Fibroblast of the aortic adventitia (primary cell): ENCODE measurements at places on chromosomes 1 and 21.

- DNase-seq = no peak
Observed at GRCh38 chr1:159921700-159922504, 3.4 kb downstream of the TAGLN2 start.

GRCh38 chr1:197604302-197604701 is 171.0 kb downstream of the DENND1B start:
- no peak for DNase-seq

DNA sequence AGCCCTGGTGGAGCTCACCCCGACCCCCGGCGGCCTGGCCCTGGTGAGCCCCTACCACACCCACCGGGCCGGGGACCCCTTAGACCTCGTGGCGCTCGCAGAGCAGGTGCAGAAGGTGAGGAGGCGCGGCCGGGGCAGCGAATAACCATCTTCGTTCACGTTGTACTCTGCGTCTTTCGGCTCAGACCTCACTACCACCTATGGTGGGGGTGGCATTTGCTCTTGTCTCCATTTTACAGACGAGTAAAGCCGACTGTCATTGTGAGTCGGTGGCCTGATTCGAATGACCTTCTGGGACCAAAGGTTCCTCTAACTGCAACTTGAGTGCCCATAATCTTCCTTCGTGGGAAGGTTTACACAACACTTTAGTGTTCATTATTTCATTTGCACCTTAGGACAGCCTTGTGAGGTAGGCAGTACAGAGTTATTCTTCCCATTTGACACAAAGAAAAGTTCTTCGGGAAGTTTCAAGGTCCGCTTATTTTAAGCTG is 506 bp downstream of the C1orf50 start:
- no peak for DNase-seq

DNA sequence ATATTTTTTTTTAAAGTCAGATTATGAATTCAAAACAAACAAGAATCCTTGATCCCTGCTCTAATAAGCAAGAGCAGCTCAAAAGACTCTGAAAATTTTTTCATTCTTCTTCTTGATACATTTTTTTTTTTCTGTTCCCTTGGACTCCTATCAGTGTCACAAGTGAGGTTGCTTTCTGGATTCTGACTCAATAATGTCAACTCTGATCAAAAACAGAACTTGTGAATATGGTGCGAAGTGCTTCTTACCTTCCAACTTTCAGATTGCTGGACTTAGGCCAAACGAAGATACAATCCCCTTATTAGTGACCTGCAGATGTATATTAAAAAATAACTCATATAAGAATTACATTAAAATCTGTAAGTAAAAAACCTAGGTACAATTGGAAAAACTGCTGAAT is 136.1 kb downstream of the GPATCH2 start:
- DNase-seq = no peak

- no peak for DNase-seq
Observed at GRCh38 chr1:61271412-61271789, 189.0 kb downstream of the NFIA start.

DNA sequence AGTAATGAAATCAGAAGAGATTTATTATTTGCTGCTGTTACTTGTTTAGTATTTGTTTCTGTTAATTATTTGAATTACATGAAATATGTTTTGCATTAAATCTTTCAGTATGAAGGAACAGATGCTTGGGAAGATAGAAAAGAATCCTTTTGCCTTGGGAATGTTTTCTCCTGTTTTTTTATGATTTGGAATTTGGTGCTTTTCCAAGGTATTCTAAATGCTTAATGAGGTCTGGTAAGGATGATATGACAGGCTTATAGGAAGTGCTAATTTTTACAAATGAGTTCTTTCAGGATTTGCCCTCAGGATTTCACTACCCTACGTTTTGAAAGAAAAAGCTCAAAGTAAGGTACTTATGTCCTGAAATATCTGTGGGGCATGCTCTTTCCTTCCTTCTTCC is 25.6 kb upstream of the ST6GALNAC3 start:
- DNase-seq = no peak

- DNase-seq = no peak
Observed at GRCh38 chr1:45586769-45587168, 2.9 kb downstream of the NASP start.

DNA sequence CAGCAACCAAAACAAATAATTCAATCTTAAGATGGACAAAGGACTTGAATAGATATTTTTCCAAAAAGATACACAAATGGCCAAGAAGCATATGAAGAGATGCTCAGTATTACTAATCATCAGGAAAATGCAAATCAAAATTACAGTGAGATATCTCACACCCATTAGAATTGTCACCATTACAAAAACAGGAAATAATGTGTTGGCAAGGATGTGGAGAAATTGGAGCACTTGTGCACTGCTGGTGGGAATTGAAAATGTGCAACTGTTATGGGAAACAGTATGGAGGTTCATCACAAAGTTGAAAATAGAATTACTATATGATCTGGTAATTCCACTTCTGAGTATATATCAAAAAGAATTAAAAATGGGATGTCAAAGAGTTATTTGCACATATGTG is 83.2 kb downstream of the SH3GLB1 start:
- DNase-seq = no peak

DNA sequence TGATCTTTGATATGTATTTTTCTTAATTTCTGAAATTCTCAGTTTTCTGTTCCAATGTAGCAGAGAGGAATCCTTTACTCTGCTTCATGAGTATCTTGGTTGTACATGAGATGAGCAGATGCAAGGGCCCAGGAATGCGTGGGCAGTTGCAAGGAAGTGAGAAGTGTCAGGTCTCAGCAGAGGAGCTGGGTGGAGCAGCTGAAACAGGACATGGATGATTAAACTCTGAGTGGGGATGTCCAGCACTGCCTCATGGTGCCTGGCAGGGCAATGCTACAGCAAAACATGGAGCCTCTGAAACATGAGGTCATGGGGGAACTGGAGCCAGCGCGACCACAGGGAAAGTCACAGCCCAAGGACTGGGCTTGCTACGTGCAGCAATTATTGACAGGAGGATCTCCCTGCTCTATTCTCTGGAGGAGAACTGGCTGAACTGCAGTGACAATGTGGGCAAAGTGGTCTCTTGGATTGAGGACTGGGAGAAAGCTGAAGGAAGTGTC is 48.4 kb downstream of the COLGALT2 start:
- DNase-seq = peak; percentile 73

- no peak for DNase-seq
Observed at GRCh38 chr21:44626673-44627143, at the start of gene KRTAP10-9. Gene KRTAP10-9, plus strand, starts transcription at chr21:44627093. Its CDS starts 79 bp downstream, at chr21:44627172.

DNA sequence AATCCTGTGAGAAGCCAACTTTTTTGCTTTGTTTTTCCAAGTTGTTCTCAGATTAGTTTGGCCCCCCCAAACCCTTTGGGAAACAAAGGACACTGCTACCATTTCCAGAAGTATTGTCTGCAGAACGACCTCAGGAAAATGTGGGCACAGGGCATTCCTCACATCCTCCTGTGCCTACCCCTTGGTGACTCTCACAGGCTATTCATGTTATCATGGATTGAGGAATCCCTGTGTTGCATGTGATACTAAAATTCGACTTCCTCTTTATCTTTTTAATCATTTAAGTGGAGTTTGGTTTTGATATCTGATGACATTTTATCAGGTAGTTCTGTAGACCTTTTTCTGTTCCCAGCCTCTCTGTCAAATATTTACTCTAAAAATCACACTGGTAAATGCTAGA is 184.5 kb downstream of the FASLG start:
- DNase-seq = no peak

DNA sequence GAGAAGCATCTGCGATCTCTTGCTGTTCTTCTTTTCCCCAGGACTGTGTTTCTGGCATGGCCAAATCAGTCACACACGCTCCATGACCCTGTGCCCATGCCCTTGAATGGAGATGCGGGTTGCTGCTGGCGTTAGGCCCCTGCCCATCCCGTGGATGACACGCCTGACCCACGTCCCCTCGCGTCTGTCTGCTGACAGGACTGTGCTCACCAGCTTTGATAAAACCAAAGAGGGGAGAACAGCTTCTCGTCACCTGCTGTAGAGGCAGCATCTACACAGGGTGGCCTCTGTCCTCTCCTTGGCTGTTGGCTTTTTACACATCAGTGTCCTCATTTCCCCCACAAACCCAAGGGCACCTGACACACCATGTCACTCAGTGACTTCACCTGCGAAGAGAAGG is 6.9 kb downstream of the MT1HL1 start:
- DNase-seq = no peak

GRCh38 chr1:230827081-230827681 is 41.1 kb downstream of the C1orf198 start:
- DNase-seq = peak; percentile 49

- no peak for DNase-seq
Observed at GRCh38 chr21:34670220-34670961, 1.6 kb downstream of the CLIC6 start.

DNA sequence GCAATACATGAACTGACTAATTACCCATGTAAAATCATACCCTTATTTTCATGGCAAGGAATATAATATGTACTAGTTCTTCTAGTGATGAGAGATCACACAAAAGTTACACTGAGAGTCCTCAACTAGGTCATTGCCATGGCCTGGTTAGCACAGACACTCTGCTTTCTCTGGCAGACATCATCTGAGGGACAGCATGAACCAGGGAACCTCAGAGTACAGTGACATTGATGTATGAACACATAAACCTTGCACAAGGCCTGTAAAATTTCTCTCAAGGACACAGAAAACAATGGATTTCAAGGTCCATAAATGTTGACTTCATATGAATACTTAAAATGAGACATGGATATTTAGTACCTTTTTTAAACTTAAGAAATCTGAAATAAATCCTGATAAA is 108.8 kb upstream of the MAGI3 start:
- DNase-seq = no peak

- peak; percentile 91 for DNase-seq
Observed at GRCh38 chr1:200488375-200489165, 78.7 kb upstream of the ZNF281 start.

- DNase-seq = no peak
Observed at GRCh38 chr1:86184426-86184825, 27.9 kb upstream of the COL24A1 start.

GRCh38 chr1:94281361-94282142 is 44.2 kb upstream of the ARHGAP29 start:
- DNase-seq = peak; percentile 65

GRCh38 chr1:230948301-230948700 is 30.4 kb downstream of the TTC13 start:
- DNase-seq = no peak

DNA sequence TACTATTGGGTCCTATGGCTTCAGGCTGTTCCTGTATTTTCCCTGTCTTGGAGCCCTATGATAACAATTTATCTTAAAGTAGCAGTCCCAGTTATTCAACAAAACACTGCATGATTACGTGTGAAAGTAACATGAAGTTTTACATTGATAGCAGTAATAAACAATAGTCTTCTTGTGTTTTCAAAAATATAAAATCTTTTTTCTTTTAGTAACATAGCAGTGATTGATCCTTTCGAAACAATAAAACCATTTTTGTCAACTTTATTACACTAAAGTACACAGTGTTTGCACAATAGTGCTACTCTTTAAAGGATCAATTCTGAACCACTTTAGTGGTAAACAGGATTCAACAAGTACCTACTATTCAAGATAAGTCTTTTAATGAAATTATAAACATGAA is 90.6 kb downstream of the GPATCH2 start:
- DNase-seq = no peak

GRCh38 chr1:219973213-219973612 is 44.9 kb upstream of the SLC30A10 start:
- DNase-seq = no peak

GRCh38 chr1:21121764-21122471 is 54.8 kb downstream of the EIF4G3 start:
- DNase-seq = no peak

DNA sequence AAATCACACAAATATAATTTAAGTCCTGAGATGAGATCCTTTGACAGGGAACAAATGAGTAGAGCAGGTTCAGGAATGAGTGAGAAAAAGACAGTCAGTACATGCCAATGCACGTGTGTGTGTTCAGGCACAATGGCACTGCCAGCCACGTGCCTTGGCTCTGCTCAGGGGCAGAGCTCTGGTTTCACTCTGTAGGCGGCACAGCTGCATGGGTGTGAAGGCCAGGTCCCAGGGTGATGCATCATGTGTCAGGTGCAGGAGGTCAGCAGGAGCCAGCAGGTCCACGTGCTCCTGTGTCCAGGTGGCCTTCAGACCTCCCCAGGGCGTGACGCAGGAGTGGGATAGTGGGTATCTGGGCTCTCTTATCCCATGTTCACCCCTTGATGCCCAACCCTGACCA is 386.1 kb downstream of the KCNH1 start:
- DNase-seq = no peak

DNA sequence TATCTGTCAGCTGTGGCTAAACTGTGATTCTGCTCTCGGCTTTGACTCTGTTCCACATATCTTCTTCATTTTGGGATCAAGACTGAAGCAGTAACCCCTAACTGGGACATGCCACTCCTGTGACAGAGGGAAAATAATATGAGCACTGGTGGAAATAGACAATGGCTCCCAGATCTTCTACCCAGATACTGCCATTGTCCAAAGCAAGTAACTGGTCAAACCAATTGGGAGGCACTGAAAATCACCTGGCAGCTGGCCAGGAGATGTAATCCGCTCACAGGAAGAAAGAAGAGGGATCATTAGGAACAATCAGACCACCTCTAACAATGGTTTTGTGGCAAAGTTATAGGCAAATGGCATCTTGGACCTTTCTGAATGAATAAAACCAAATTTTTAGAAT is 10.7 kb downstream of the SNX7 start:
- no peak for DNase-seq

DNA sequence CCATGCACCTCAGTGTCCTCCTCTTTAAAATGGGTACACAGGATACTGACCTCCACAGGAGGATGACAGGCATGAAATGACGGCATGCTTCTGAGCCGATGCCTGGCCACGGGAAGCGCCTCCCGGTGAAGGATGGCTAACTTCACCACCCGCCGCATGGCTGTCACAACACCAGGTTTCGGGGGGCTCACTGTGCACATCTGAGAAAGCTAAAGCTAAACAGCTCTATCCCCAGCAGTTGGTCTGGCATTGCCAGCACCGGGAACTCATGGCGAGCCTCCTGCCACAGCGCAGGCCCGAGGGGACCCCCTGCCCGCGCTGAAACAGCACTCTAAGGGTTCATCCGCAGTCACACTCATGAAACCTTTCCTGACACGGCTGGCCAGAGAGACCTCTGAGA is 16.0 kb downstream of the NPHP4 start:
- no peak for DNase-seq

DNA sequence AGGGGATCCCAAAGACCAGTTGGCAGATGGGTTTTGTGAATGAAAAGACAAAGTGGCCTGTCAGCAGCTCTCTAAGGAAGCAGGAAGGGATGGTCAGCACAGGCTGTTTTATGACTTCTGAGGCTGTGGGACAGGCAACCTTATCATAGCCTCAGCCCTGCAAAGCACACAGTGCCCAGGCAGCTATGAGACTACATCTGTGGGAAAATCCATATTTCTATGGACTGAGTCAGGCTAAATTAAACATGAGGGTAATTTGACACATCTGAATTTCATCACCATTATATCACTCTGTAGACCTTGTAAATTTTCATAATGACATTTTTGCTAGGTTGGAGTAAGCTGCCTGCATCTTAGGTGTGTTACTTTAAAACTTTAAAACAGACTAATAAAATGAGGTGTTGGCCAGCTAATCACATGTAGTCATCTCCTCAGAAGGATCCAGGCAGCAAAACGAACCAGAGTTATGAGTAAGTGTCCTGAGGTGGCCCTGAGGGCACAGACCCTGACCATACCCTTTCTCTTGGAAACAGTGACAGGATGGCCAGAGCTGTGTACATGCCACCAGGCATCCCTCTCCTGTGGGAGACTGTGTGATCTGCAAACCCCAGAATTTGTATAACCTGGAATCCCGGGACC is 14.6 kb downstream of the NGF start:
- DNase-seq = no peak
